ENCODE measurements at places on chromosomes 6 and 20. TPM values are rescaled to one million over a fixed set of nuclear protein-coding genes. Genes with fewer than 3 reads are reported as not detected.

- no peak for DNase-seq
Observed at GRCh38 chr20:13291157-13291556, 70.1 kb downstream of the ISM1 start.

DNA sequence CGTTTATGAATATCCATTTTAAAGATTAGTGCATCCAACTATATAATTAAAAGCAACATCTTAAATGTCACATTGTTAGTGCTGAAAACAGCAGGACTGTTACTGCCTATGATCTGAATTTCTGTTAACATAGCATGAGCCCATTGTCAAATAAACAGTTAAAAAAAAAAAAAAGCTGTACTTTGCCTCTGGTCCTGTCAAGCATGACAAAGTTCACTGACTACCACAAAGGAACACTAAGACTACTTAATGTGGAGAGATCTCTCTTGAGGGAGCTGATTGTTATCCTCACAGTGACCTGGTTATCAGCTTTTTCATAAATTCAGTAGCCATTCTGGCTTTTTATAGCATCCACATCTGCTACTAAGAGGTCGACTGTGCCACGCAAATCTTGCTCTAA is 228.1 kb downstream of the TMEM200A start:
- no peak for DNase-seq

- DNase-seq = no peak
Observed at GRCh38 chr20:60213126-60213893, 255.1 kb downstream of the CDH26 start.

GRCh38 chr6:138533667-138534066 is 34.4 kb upstream of the NHSL1 start:
- DNase-seq = no peak

Gene RRP36
- 27.6 TPM for total RNA-seq

GRCh38 chr6:4021854-4022695 is 56.9 kb downstream of the FAM217A start:
- DNase-seq = no peak
